ENCODE measurements at places on chromosomes 7 and 10. TPM values are rescaled to one million over a fixed set of nuclear protein-coding genes. Genes with fewer than 3 reads are reported as not detected.

GRCh38 chr7:107958764-107959526, 44.0 kb downstream of the LAMB1 start:
- H3K36me3 ChIP-seq = no peaks in the 10 kb centered on the region
- H3K27ac ChIP-seq = no peak overlapping the region
- no peaks in the 10 kb centered on the region for H3K4me1 ChIP-seq
- no peak for DNase-seq
- peaks cover 9% of the 10 kb centered on the region for H3K27me3 ChIP-seq

DNA sequence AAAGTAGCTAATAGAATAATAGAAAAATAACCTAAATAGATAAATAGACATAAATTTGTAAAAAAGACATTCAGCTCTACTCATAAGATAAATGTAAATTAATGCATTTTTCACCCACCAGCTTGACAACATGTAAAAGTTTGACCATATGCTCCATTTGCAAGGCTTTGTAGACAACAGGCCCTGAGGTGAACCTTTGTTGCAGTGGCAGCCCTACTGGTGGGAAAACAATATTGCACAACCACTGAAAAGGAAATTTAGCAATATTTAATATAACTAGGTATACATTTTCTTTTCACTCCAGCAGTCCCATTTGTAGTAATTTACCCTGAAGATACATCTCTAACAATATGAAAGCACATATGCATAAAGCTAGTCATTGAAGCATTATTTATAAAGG, 39.0 kb upstream of the ADRA2A start:
- DNase-seq = no peak
- no peak overlapping the region for H3K27ac ChIP-seq
- no peaks in the 10 kb centered on the region for H3K27me3 ChIP-seq
- peaks cover 9% of the 10 kb centered on the region for H3K36me3 ChIP-seq
- H3K4me1 ChIP-seq = no peaks in the 10 kb centered on the region

- H3K4me1 ChIP-seq = peaks cover 36% of the 10 kb centered on the region
- H3K36me3 ChIP-seq = peaks cover 36% of the 10 kb centered on the region
- no peak for DNase-seq
- H3K4me3 ChIP-seq = no peak overlapping the region
- H3K27ac ChIP-seq = no peak overlapping the region
- H3K27me3 ChIP-seq = no peaks in the 10 kb centered on the region
Measured at GRCh38 chr10:70597856-70598815, 4.4 kb downstream of the PRF1 start.

DNA sequence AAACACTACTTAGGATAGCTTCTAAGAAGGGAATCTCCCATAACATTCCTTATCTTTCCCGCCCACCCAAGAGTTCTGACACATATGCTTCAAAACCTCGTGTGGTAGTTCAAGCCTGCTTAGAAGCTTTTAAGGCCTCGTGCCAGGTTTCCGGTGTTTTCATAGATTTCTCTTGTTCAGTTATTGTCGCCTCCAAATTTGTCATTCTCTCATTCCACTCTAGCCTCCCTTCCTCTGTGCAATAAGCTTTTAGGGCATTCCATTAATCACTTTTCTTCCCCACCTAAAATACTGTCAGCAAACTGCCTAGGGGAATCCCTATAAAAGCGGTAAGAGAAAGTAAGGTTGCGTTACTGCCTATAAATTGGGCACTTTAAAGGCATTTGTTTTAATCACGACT, 718 bp upstream of the BPGM start:
- H3K36me3 ChIP-seq = peaks cover 14% of the 10 kb centered on the region
- no peaks in the 10 kb centered on the region for H3K27me3 ChIP-seq
- peaks cover 44% of the 10 kb centered on the region for H3K4me1 ChIP-seq
- no peak overlapping the region for H3K27ac ChIP-seq
- H3K4me3 ChIP-seq = no peak overlapping the region

DNA sequence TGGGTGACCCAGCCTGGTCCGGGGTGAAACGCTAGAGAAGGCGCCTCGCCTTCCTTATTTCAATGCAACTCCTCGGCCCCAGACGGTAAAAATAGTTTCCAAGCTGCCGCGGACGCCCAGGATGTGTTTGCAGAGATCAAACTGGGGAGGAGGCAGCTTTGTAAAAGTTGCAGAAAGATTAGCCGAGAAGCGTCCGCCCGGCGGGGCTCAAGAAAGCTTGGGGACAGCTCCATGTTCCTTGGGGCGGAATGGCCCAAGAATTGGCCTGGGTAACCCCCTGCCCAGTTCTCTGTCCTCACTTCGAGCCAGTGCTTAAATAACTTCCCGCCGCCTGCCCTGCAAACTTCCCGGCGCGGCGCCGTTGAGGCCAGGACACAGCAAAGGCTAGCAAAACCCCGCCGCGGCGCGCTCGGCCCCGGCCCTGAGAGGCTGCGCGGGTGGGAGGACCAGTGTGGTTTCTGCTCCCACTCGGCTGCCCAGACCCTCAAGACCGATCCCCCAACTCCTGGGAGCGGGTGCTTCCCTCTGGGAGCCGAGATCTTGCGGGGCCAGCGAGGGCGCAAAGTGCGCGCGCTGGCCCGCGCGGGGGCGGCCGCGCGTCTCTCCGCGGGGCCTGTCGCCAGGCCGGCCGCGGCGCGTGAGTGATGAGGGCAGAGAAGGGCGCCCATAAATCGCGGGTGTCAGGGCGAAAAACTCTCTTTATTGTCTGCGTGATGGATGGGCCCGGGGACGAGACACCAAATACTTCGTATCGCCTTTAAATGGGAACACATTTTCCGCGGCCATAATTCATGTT, 6.3 kb upstream of the ZNF503 start:
- no peak for DNase-seq
- peaks cover 18% of the 10 kb centered on the region for H3K4me1 ChIP-seq
- H3K27ac ChIP-seq = no peak overlapping the region

DNA sequence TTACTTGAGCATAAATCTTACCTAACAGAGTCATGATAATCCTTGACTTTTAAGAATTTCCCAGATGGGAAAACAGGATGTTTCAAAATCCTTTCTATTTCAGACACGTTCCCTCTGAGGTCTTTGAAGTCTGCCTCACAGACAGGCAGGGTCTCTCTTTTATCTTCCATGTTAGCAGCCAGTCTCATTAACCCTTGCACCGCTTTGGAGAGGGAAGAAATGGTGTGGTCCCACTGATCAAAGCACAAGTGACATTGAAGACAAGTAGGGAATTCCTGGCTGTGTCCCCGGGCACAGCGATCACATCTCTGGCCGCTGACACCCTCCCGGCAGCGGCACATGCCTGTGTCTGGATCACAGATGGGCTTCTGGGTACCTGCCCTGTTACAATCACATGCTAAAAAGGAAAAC, 52.7 kb upstream of the LAMB1 start:
- H3K27ac ChIP-seq = no peak overlapping the region
- H3K4me3 ChIP-seq = no peak overlapping the region
- H3K27me3 ChIP-seq = peaks cover 7% of the 10 kb centered on the region
- no peaks in the 10 kb centered on the region for H3K4me1 ChIP-seq
- no peaks in the 10 kb centered on the region for H3K36me3 ChIP-seq
- DNase-seq = no peak

- no peaks in the 10 kb centered on the region for H3K27me3 ChIP-seq
- peaks cover 3% of the 10 kb centered on the region for H3K36me3 ChIP-seq
- H3K4me3 ChIP-seq = no peak overlapping the region
Measured at GRCh38 chr7:77575187-77575586, 38.1 kb downstream of the PTPN12 start.

Gene ABCB4
- not detected for total RNA-seq

Gene GRB10
- 2.8 TPM for total RNA-seq
